Caco-2 (cell line): ENCODE measurements at places on chromosomes 2 and 18. TPM values are rescaled to one million over a fixed set of nuclear protein-coding genes. Genes with fewer than 3 reads are reported as not detected.

Gene GALNT14
- total RNA-seq, result not detected in 2 replicates

- H3K4me3 ChIP-seq, result no peak overlapping the region
- H3K27me3 ChIP-seq, result no peaks in the 10 kb centered on the region
- H3K27ac ChIP-seq, result no peak overlapping the region
- no peaks in the 10 kb centered on the region for H3K36me3 ChIP-seq
- peaks cover 6% of the 10 kb centered on the region; the same call in 1 of the 2 replicates for H3K4me1 ChIP-seq
These were observed 41.1 kb downstream of the COBLL1 start for GRCh38 chr2:164800572-164800971.

GRCh38 chr2:236131073-236131692 lies 37.0 kb downstream of the GBX2 start:
- no peak overlapping the region for H3K4me3 ChIP-seq
- H3K27me3 ChIP-seq, result no peaks in the 10 kb centered on the region
- no peaks in the 10 kb centered on the region for H3K36me3 ChIP-seq
- no peak overlapping the region for H3K27ac ChIP-seq
- no peaks in the 10 kb centered on the region for H3K4me1 ChIP-seq
- no peak for DNase-seq

GRCh38 chr2:158103411-158104012 lies 1.8 kb downstream of the UPP2 start:
- no peak for DNase-seq
- no peaks in the 10 kb centered on the region for H3K4me1 ChIP-seq
- H3K36me3 ChIP-seq, result no peaks in the 10 kb centered on the region
- no peaks in the 10 kb centered on the region; the same call in 1 of the 2 replicates for H3K27me3 ChIP-seq
- no peak overlapping the region for H3K27ac ChIP-seq

DNA sequence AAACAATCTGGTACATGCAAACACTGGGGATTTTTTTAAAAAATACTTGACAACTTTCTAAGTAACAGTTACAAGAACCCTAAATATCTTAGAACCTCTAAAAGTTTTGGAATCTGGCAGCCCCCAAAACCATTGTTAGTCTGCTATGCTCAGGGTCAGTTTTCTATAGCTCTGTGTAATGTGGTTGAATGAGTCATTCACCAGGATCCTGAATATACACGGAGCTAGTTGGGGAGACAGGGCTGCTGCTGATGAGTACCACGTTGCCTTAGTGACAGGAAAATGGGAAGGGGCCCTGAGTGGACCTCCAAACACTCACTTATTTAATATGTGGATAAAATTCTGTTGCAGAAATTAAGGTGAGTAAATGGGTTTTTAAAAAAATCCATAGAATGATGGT lies 36.9 kb upstream of the TANC1 start:
- no peak for DNase-seq
- no peak overlapping the region for H3K4me3 ChIP-seq
- no peaks in the 10 kb centered on the region for H3K27me3 ChIP-seq
- H3K27ac ChIP-seq, result no peak overlapping the region
- no peaks in the 10 kb centered on the region for H3K36me3 ChIP-seq
